ENCODE measurements at places on chromosomes 2 and 18.

DNA sequence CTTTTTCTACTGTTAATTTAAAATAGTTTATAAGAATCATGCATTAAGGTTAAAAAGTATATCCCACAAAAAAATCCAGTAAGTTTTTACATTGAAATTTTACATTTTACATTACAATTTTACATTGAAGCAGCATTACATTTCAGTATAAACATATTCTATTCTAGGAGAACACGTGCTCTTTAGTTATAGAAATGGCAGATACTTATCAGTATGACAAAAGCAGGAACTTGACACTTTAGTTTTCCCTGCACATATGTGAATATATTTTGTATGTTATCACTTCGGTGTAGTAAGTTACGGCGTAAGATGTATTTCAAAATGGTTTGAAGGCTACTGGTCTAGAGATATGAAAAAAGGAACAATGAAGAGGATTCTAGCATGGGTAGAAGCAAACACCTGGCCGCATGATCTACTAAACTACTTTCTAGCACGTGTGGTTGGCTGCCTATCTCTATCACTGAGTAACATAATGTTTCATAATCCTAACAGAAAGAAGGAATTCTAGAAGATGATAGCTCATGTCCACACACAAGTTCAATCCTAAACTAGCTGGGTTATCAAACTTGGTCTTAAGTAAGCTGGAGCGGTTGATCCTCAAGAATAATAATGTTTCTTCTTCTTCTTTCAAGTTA is 5.4 kb downstream of the IMMT start:
- no peak for DNase-seq

DNA sequence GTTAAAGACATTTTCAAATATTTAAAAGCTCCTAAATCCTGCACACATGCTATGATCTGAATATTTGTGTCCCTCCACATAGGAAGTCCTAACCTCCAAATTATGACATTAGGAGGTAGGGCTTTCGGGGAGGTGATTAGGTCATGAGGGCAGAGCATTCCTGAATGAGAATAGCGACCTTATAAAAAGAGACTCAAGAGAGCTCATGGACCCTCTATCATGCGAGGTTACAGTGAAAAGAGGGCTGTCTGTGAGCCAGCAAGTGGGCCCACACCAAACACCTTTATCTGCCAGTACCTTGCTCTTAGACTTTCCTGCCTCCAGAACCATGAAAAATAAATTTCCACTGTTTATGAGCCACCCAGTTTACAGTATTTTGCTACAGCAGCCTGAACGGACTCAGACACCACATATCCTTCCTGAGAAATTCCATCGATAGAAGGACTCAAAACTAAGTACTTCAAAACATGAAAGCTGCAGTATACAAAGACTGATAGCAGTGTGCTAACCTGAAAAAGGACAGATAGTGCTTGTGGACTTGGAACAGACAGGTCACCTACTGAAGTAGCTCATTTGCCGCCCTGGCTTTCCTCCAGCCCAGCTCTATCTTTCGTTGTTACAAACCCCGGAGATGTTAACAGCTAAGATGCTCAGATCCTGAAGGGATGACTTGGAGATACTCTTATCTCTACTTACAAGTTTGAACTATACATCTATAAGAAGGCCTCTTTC is 13.8 kb downstream of the FAM210A start:
- no peak for DNase-seq

DNA sequence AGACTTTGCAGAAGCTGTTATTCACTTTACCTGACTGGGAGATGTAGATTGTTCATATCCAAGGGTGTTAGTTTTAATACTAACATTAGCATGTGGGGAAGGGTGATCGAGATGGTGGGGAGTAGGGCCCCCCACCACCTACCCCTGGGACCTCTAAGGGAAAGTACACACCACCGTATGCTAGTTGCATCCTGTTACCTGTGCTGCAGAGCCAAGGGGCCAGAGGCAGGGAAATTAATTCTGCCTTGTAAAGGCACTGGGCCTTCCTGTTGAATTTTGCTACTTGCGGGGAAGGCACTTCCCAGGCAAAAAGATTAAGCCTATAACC is 9.0 kb downstream of the STEAP3 start:
- DNase-seq: no peak

- no peak for DNase-seq
Observed at GRCh38 chr2:187959821-187960220, 331.9 kb upstream of the GULP1 start.

- no peak for DNase-seq
Observed at GRCh38 chr18:60831971-60832370, 459.4 kb upstream of the MC4R start.
